GM12892 (cell line): ENCODE measurements at places on chromosomes 2 and 18.
A peak's percentile ranks its signal among the peaks of the same experiment; 100 is the strongest.

DNA sequence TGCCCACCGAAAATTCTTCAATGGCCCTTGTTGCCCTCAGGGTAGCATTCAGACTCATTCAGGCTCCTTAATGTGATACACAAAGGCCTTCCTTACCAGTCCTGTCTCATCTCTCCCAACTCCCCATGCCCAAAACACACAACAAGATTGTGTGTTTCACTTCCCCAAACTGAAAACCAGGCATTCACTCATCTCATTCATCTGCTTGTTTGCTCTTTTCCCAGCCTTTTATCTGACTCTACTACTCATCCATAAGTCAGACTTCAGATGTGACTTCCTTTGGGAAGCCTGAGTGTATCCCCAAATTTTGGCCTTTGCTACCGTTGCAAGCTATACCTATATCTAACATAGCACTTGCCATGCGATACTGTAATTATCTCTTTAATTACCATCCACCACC is 9.7 kb upstream of the SLC39A10 start:
- DNase-seq = no peak

DNA sequence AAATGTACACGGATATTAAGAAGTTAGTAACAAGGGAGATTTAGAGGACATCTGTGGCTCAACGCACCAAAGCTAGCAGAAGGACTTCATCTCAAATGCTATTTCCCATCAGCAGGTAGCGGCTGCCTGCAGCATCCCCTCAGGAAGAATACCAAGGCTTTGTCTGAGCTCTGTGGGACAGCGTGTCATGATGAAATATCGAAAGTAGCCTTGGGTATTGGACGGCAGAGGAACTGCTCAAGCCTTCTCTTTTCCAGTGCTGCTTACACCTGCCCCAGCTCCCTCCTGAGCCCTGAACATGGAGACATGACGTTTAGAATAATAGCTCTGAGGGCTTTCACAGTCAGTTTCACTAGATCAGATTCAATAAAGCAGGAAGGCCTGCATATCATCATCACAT is 241.6 kb downstream of the SUCLG1 start:
- no peak for DNase-seq

- DNase-seq = no peak
Observed at GRCh38 chr18:62323483-62324180, 1.5 kb upstream of the TNFRSF11A start.

GRCh38 chr2:1170241-1170640 is 219.6 kb downstream of the SNTG2 start:
- no peak for DNase-seq

GRCh38 chr2:7773362-7774360 is 856.4 kb downstream of the RNF144A start:
- DNase-seq = no peak

DNA sequence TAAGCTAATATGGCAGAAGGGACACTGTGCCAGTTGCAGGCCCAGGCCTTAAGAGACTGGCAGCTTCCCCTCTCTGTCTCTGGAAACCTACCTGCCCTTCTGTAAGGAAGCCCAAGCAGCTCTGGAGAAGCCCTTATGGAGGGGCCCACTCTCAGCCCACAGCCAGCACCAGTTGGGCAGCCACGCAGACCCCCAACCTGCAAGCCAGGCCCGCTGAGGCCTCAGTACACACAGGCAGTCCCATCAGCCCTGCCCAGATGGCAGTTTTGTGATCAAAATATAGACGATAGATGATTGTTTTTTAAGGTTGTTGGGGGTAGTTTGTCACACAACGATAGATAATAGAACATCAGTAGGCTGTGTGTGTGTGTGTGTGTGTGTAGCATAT is 36.8 kb upstream of the ALPP start:
- DNase-seq = no peak

- no peak for DNase-seq
Observed at GRCh38 chr2:234630801-234631261, 133.9 kb upstream of the ARL4C start.

- DNase-seq = no peak
Observed at GRCh38 chr2:188381614-188382013, 89.9 kb downstream of the GULP1 start.

GRCh38 chr2:24206242-24206641 is 31.4 kb downstream of the FAM228A start:
- DNase-seq = no peak

GRCh38 chr18:63098018-63098981 is 221.3 kb downstream of the BCL2 start:
- peak; percentile 58 for DNase-seq
